Dermis microvascular lymphatic vessel endothelial cell (primary cell): ENCODE measurements at places on chromosomes 1 and 21. TPM values are rescaled to one million over a fixed set of nuclear protein-coding genes. Genes with fewer than 3 reads are reported as not detected.
A peak's percentile ranks its signal among the peaks of the same experiment; 100 is the strongest.

- peak; percentile 82 for DNase-seq
Observed at GRCh38 chr1:108828074-108828961, 28.6 kb downstream of the AKNAD1 start.

GRCh38 chr1:1591452-1591851 lies 8.5 kb downstream of the FNDC10 start:
- no peak for DNase-seq

DNA sequence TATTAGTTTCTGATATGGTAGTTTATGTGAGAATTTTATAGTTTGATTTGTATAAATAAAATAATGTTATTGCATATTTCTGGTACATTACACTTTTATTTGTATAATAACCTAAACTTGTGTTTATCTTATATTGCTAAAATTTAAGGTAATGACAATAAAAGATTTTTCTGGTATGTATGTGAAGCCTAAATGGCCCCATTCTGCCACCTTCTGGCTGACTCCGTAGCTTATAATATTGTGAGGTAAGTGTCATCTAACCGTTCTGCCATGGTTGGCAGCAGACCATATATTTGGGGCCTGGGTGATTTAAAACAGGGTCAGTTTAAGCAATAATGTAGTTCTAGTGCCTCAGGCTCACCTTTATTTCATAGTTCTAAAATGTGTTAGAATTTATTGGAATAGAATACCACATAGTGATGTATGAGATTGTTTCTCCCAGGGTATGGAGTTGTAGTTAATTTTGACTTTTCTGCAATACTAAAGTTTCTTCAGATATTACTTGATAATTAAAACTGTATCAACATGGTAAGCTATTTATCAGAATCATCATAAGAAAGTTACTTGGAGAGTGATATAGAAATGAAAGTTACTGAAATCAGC lies 21.2 kb upstream of the PRKACB start:
- DNase-seq = peak; percentile 70

DNA sequence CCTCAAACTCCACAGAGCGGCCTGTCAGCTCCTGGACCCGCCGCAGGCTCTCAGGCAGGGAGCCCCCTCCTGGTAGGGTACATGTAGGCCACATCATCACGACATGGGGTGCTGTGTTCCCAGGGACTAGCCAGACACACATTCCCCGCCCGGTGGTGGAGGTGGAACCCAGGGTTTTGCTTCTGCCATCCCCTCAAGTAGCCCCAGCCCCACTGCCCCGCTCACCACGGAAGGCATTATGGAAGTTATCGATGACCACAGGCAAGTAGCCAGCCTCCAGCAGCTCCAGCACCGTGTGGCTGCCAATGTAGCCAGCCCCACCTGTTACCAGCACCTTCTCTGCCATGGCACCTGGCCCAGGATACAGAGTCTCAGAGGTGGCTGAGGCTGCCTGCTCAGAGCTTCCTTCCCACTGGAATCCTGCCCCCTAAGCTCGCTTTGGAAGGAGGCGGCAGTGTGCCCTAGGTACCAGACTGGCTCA lies 1.9 kb downstream of the GALE start:
- no peak for DNase-seq

SLFNL1 gene
- total RNA-seq = 0.13 and 0.25 TPM in 2 replicates

GRCh38 chr1:81183051-81183450 lies 617.7 kb upstream of the ADGRL2 start:
- no peak for DNase-seq

GRCh38 chr1:48943826-48944225 lies 167.1 kb upstream of the BEND5 start:
- DNase-seq = no peak

GRCh38 chr1:62726011-62726442 lies 37.8 kb upstream of the DOCK7 start:
- DNase-seq = no peak

BRINP2 gene
- total RNA-seq = not detected in 2 replicates

TP73 gene
- under 0.01 TPM in 1 of 2 replicates, not detected in the other for total RNA-seq

GNAT2 gene
- 0.13 TPM in 1 of 2 replicates, not detected in the other for total RNA-seq

DNA sequence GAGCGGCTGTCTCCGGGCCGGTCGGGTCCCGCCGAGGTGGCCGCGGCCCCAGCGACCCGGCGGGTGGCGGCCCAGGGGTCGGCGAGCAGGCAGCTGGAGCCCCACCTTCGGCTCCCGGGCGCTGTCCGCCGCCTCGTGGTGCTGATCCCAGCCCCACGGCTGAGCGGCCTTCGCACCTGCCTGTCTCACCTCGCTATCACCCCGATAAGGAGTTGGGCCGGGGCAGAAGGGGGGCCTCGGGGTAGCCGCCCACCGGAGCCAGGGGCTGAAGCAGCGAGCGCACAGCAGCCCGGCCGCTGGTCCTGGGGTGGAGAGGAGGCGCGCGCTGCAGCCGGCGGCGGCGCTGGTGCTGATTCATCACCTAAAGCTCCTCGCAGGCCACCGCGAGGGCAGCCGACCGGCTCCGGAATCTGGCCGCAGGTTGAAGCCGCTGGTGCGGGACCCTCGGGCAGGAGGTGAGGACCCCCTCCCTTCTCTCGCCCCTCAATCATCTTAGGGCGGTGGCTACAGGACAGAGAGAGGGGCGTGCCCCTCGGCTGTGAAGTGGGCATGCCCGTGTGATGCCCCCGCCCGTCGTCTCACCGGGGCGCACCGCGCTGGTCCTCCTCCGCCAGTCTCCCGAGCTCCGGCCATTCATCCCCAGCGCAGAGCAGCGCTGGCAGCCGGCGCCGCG lies 575 bp downstream of the TRIM67 start:
- peak; percentile 39 for DNase-seq

DNA sequence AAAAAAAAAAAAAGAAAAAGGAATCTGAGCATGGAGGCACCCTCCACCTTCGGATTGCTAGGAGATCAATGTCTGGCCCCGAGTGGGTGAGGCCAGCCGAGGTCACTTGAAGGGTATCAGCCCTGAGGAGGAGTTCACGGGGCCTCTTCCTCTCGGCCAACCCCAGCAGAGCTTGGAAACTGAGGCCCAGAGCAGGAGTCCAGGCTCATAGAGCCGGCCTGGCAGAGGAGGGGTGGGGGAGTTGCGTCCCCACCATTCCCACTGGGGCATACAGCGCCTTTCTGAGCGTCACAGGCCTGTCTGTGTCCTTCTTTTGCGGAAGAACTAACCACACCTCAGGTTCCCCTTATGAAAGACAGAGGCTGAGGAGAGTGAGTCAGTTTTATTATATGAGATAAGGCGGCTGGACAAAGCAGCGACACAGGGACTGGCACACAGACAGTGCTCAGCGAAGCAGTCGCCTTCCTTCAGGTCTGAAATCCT lies 17.1 kb upstream of the EPHA2 start:
- no peak for DNase-seq

SLC26A9 gene
- total RNA-seq = not detected in 2 replicates

- DNase-seq = no peak
Observed at GRCh38 chr1:61100578-61100977, 18.2 kb downstream of the NFIA start.

PIGR gene
- total RNA-seq = not detected in 2 replicates

PLCH2 gene
- under 0.01 TPM in 2 replicates for total RNA-seq

DNA sequence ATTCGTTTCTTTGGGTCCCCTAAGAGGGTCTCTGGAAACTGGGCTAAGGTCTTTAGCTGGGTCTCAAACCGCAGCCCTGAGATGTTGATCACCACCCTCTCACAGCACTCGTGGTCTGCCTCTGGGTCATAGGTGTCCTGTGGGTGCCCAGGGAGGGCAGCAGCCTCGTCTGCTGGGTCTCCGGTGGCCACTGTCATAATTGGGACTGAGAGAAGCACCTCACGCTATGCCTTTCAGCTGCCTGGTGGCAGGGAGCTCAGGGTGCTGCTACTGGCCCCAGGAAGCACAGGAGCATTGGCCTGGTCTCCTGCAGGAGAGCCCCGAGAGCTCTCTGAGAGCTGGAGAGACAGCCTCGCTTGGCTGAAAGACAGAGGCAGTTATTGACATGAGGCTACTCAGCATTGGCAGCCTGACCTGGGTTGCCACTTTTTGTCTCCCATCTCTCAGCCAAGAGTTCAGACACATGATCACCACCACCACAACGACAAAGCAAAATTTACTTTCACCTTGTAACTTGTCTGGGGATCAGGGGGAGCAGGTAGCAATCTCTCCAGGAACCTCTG lies 1.5 kb downstream of the KCNA2 start:
- DNase-seq = no peak

CCDC190 gene
- not detected in 2 replicates for total RNA-seq

DNA sequence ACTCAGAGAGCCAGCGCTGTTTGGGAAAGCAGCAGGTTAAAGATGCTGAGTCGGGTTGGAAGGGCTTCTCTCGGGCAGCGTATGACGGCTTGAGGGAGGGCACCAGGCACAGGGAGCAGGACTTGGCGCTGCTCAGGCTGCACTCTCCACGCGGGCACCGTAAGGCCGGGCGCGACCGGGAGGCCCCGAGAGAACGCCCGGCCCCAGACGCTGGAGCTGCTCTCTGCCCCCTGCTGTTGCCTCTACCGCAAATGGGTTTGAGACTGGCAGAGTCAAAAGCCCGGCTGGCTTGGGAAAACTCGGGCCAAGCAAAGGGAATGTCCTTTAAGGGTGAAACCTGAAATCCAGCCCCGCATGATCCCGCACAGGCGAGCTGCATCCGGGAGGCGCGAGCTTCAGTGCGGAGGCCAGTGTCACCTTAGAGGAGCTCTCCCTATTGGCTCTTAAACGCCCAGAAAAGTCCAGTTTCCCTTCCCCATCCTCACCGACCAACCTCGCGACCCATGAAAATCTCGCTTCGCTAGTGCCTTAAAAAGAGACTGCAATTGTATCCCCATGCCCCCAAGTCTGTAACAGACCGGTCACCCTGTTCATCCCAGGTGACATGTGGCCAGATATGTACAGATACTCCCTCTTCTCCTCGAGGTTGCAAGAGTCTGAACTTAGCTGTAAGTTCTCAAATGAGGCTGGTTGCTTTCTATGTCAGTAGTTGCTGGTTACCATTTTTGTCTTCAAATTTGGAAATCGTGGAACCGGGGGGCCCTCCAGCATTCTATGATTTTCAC lies 1.1 kb downstream of the PRRX1 start:
- DNase-seq = peak; percentile 42

GRCh38 chr1:99566290-99567021 lies 79.5 kb upstream of the PALMD start:
- no peak for DNase-seq

FCER1G gene
- total RNA-seq = 0.13 and 0.26 TPM in 2 replicates

KRTAP10-10 gene
- total RNA-seq = not detected in 2 replicates

- no peak for DNase-seq
Observed at GRCh38 chr1:150557813-150558212, 8.6 kb downstream of the ADAMTSL4 start.
